Effector CD8-positive, alpha-beta T cell (primary cell): ENCODE measurements at places on chromosomes 11 and 22.

DNA sequence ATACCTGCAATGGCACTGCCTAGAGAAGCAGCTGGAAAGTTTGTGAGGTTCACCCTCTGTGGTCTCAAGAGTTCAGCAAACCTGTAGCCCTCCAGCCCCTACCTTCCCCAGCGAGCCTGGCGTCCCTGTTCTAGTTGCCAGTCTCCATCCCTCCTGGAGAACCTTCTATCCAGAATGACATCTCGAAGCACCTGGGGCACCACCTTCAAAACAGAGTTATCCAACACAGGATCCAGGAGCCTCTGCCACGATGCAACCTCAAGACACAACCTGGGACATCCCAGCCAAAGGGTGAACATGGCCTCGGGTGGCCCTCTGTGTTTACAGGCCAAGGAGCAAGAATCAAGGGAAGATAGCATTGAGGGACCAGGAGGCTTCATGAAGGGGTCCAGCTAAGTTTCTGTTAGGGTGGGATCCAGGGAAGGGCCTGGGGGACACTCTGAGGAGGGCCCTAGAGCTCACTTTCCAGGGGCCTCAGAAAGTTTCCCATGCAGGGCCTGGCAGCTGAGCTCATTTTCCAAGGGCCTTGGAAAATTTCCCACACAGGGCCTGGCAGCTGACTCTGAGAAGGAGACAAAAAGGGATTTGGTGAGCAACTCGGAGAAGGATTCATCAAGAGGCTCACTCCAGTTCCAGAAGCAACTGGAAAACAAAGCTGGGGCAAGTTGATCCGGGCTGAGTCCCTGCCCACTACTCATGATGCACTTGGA is 36.9 kb upstream of the SYT13 start:
- DNase-seq = no peak

- DNase-seq = no peak
Measured at GRCh38 chr11:58509748-58510147, 1.8 kb upstream of the OR5B21 start.

GRCh38 chr11:104183593-104183992 is 19.6 kb upstream of the PDGFD start:
- no peak for DNase-seq

GRCh38 chr22:46122511-46122971 is 27.8 kb upstream of the PPARA start:
- DNase-seq = peak; percentile 60

DNA sequence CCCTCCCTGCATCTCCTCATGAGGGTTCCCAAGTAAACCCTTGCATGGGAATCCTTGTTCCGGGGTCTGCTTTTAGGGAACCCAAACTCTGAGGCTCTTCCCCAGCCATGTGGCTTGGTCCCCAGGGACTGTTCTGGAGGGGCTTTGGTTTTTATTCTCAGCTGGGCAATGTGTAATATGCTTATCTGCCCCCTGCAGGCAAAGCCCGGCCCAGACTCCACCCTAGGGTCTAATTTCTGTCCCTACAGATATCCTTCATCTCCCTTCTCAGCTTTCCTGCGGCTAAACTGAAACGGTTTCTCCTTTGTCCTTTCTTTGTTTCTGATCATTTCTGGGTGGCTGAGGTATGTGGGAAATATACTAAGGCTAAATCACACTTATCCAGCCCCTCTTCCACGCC is 37.1 kb downstream of the TST start:
- DNase-seq = no peak

- DNase-seq = no peak
Measured at GRCh38 chr11:86245369-86246292, 1.1 kb downstream of the EED start.

- no peak for DNase-seq
Measured at GRCh38 chr22:49589811-49590210, 237.9 kb downstream of the BRD1 start.

DNA sequence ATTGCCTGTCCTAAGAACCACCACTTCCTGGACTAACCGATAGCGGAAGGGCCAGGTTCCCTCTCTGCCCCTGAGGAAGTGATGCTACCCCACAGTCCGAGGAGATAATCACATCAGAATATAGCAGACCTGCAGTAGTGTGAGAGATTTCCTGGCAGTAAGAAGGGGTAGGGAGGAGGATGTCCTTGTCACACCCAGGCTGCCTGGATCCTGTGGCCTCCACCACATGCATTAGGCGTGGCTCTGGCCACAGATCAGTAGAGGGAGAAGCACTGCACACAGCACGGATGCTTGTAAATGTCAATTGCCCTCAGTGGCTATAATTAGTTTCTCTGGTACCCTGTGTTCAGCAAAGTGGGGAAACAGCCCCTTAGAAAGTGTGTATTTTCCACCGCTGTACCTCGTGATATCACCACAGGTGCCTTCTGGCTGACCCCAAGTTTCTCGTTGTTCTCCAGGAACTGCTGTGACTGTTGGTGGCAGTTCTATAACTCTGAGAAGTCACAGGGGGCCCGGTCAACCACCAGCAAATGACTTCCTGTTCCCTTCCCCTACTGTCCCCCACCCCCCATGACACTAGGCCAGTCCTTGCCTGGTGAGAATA is 61.8 kb downstream of the UBASH3B start:
- no peak for DNase-seq

GRCh38 chr11:134252346-134253187 is 585 bp downstream of the THYN1 start:
- DNase-seq = no peak

DNA sequence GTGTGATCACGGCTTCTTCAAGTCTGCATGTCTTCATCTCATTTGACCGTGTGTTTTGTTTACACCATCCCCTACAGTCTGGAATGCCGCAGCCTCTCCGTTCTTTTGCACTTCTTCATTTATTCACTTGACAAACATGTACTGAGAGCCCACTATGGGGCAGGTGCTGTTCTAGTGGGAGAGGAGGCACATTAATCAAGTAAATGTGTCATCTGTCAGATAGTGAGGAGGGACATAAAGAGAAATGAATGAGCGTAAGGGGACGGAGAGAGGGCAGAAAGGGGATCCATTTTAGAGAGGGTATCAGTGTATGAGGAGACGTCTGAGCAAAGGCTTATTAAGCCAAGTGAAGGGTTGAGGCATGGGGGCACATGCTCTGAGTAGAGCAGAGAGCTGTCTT is 54.0 kb upstream of the CECR2 start:
- no peak for DNase-seq

- no peak for DNase-seq
Measured at GRCh38 chr11:25094085-25094802, 597.4 kb downstream of the LUZP2 start.

DNA sequence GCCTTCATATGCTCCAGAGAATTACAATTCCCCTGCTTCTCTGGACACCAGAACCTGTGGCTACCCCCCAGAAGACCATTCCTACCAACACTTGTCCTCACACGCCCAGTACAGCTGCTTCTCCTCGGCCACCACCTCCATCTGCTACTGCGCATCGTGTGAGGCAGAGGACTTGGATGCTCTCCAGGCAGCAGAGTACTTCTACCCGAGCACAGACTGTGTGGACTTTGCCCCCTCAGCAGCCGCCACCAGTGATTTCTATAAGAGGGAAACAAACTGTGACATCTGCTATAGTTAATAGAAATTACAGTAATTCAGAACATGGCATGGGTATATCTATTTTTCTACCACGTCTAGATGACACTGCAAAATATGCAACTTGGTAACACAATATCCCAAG is 9.8 kb downstream of the POU2AF3 start:
- DNase-seq = no peak

- DNase-seq = no peak
Measured at GRCh38 chr11:57588046-57588710, 9.3 kb upstream of the SERPING1 start.

- no peak for DNase-seq
Measured at GRCh38 chr11:36222831-36223635, 66.2 kb downstream of the COMMD9 start.
